Memory B cell (primary cell): ENCODE measurements at places on chromosomes 1 and 21.
A peak's percentile ranks its signal among the peaks of the same experiment; 100 is the strongest.

GRCh38 chr21:45916011-45916840 is 65.3 kb upstream of the COL6A1 start:
- H3K36me3 ChIP-seq, result no peaks in the 10 kb centered on the region
- H3K27ac ChIP-seq, result no peak overlapping the region
- no peak for DNase-seq
- no peaks in the 10 kb centered on the region for H3K4me1 ChIP-seq

- H3K27ac ChIP-seq, result no peak overlapping the region
- no peak overlapping the region for H3K4me3 ChIP-seq
- DNase-seq, result no peak
- H3K36me3 ChIP-seq, result no peaks in the 10 kb centered on the region
- no peaks in the 10 kb centered on the region for H3K4me1 ChIP-seq
- peaks cover 6% of the 10 kb centered on the region for H3K27me3 ChIP-seq
These were observed 69.2 kb upstream of the WLS start for GRCh38 chr1:68301471-68302001.

GRCh38 chr1:47417170-47418044 is 1.3 kb downstream of the FOXE3 start:
- DNase-seq, result no peak
- peaks cover 4% of the 10 kb centered on the region for H3K36me3 ChIP-seq
- H3K27ac ChIP-seq, result no peak overlapping the region
- peak overlapping the region; percentile 61 for H3K4me3 ChIP-seq
- H3K4me1 ChIP-seq, result peaks cover 5% of the 10 kb centered on the region
- peaks cover 36% of the 10 kb centered on the region for H3K27me3 ChIP-seq

DNA sequence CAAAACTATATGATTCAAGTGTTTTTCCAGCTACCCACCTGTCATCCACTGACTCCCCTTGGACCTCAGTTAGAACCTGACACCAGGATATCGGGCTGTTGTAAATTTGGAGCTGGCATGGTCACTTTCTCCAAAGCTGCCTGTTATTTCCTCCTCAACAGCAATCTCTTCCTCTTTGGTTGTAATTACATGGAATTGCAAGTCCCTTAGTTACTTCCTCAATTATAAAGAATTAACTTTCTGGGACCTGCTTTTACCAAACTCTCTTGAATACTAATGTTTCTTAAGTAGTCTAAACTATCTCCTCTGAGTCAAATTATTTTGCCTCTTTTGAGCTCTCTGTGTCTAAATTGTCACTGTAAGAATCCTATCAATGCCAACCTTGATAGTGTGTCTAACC is 150.3 kb upstream of the SGIP1 start:
- H3K27ac ChIP-seq, result no peak overlapping the region
- H3K27me3 ChIP-seq, result no peaks in the 10 kb centered on the region
- DNase-seq, result no peak
- no peak overlapping the region for H3K4me3 ChIP-seq
- peaks cover 32% of the 10 kb centered on the region for H3K4me1 ChIP-seq

- no peak for DNase-seq
- H3K4me3 ChIP-seq, result no peak overlapping the region
- peaks cover under 1% of the 10 kb centered on the region for H3K4me1 ChIP-seq
- peaks cover 4% of the 10 kb centered on the region for H3K27me3 ChIP-seq
- H3K36me3 ChIP-seq, result no peaks in the 10 kb centered on the region
- no peak overlapping the region for H3K27ac ChIP-seq
These were observed 74.6 kb downstream of the RGL1 start for GRCh38 chr1:183879494-183879893.

- DNase-seq, result no peak
- H3K36me3 ChIP-seq, result no peaks in the 10 kb centered on the region
These were observed 436.4 kb downstream of the PLA2G4A start for GRCh38 chr1:187264995-187265602.

DNA sequence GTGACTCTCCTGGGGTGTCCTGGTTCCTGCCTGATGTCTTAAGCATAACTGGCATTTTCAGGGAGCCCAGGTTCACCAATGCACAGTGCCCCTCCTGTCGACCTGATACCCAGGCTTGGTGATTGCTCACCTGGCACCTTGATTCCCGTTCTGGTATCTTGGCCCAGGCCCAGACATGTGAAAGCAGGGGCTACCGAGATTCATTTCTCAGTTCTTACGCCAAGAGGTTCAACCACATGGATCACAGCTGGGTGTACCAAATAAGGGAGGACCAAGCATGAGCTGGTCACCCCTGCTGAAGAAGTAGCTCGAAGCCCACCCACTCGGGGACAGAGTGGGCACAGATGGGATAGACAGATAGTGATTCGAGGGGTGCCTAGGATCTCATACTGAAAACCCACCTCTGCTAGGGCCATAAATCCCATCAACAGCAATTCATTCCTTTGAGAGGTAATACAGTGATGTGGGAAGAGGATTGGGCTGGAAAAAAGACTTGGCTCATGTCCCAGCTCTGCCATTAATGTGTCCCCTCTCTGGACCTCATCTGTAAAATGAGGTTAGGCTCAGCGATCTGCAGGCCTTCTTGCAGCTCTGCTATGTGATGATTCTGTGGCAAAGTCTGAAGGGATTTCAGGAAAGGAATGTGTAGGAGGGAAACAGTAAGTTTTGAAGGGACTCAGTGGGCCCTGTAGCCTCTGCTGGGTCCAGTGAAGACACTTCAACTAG is 2.7 kb downstream of the EPHX1 start:
- no peak overlapping the region for H3K4me3 ChIP-seq
- no peak for DNase-seq
- no peaks in the 10 kb centered on the region for H3K36me3 ChIP-seq
- H3K4me1 ChIP-seq, result peaks cover 12% of the 10 kb centered on the region

- no peak for DNase-seq
- H3K36me3 ChIP-seq, result no peaks in the 10 kb centered on the region
- H3K4me1 ChIP-seq, result no peaks in the 10 kb centered on the region
- H3K27me3 ChIP-seq, result no peaks in the 10 kb centered on the region
- H3K27ac ChIP-seq, result no peak overlapping the region
These were observed 145.3 kb upstream of the ADAMTS5 start for GRCh38 chr21:27112186-27112585.

DNA sequence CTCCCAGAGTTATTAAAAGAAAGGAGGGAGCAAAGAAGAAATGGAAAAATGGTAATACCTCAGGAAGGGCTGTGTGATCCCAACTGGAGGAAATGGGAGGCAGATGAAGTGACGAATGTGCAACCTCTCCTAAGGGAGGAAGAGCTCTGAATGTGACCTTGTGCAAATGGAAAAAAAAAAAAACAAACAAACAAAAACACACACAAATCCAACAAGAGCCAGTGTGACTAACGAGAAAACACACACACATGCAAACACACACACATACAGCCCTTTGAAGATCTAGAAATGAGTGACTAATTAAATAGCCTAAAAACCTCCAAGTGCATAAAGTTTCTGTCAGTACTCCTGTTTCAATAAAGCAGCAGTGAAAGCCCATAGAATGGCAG is 49.0 kb downstream of the CCN1 start:
- no peaks in the 10 kb centered on the region for H3K27me3 ChIP-seq
- no peaks in the 10 kb centered on the region for H3K4me1 ChIP-seq
- H3K27ac ChIP-seq, result no peak overlapping the region

GRCh38 chr1:223135176-223135942 is 7.7 kb downstream of the TLR5 start:
- DNase-seq, result no peak
- H3K4me3 ChIP-seq, result no peak overlapping the region

DNA sequence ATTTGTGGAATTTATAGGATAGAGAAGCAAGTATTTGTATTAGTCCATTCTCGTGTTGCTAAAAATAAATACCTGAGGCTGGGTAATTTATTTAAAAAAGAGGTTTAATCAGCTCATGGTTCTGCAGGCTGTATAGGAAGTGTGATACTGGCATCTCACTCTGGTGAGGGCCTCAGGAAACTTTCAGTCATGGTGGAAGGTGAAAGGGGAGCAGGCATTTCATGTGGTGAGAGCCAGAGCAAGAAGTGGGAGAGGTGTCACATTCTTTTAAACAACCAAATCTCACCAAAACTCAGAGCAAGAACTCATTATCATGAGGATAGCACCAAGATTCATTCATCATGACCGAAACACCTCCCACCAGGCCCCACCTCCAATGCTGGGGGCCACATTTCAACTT is 18.1 kb downstream of the SDCCAG8 start:
- no peaks in the 10 kb centered on the region for H3K27me3 ChIP-seq
- DNase-seq, result no peak
- peaks cover 24% of the 10 kb centered on the region for H3K36me3 ChIP-seq
- H3K4me1 ChIP-seq, result peaks cover 11% of the 10 kb centered on the region
- H3K4me3 ChIP-seq, result no peak overlapping the region

DNA sequence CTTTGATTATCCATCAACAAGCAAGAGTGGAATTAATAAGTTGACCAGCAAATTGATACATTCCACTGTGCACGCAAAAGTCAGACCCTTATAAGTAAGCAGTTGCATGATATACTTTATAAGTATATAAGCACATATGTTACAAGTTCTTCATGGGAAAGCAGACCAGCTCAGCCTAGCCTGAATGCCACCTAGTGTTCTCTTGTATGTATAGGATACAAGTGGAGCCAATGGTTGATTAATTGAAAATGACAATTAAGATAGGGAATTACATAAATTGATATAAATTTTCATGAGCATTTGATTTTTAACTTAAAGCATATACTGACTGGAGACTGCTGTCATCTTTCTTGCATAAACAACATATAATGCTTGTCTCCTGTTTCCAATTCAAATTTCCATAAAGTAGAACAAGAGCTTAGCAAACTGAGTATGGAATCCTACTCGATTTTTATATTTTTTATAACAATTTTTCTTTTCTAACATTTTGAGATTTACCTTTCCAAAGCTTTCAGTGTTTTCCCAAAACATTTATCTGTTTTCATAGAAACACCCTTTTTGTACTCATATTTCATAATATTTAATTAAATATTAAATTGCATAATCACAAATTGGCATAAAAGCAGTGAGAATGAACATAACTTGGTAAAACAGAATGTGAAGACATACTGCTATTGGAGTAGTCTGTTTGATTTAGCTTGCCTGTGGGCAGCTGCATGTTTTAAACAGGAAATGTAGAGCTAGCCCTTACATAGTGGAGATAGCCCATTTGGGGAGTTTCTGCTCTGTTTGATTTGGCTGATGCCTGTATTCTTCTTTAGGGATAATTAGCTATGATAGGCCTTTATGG is 62.8 kb downstream of the MAGI3 start:
- H3K36me3 ChIP-seq, result peaks cover 2% of the 10 kb centered on the region
- H3K4me3 ChIP-seq, result no peak overlapping the region
- peaks cover 13% of the 10 kb centered on the region for H3K27me3 ChIP-seq
- DNase-seq, result peak; percentile 1

GRCh38 chr1:43135857-43136781 is 36.0 kb downstream of the EBNA1BP2 start:
- H3K4me1 ChIP-seq, result no peaks in the 10 kb centered on the region
- DNase-seq, result no peak
- H3K27me3 ChIP-seq, result peaks cover 10% of the 10 kb centered on the region
- no peak overlapping the region for H3K4me3 ChIP-seq
- no peaks in the 10 kb centered on the region for H3K36me3 ChIP-seq

DNA sequence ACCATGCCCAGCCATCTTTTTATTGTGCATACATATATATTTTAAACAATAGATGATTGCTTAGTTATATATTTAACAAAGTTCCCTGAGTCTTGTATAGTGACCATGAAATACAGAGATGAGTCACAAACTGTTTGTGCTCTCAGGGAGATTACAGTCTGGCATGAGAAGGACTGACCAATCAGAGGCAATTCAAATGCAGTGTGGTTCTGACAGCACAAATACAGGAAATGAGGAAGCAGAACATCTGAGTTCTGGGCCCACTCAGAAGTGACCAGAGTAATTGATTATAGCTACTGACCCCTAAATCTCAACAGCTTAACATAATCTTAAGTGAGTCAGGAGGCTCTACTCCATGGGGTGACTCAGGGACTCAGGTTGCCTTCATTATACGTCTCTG is 534.5 kb downstream of the OMA1 start:
- no peaks in the 10 kb centered on the region for H3K4me1 ChIP-seq
- H3K4me3 ChIP-seq, result no peak overlapping the region
- peaks cover 5% of the 10 kb centered on the region for H3K27me3 ChIP-seq
- no peak for DNase-seq
- no peaks in the 10 kb centered on the region for H3K36me3 ChIP-seq

GRCh38 chr1:114455102-114455785 is 55.8 kb downstream of the TRIM33 start:
- H3K27ac ChIP-seq, result no peak overlapping the region
- H3K36me3 ChIP-seq, result peaks cover 42% of the 10 kb centered on the region
- H3K27me3 ChIP-seq, result no peaks in the 10 kb centered on the region
- H3K4me1 ChIP-seq, result peaks cover 7% of the 10 kb centered on the region

DNA sequence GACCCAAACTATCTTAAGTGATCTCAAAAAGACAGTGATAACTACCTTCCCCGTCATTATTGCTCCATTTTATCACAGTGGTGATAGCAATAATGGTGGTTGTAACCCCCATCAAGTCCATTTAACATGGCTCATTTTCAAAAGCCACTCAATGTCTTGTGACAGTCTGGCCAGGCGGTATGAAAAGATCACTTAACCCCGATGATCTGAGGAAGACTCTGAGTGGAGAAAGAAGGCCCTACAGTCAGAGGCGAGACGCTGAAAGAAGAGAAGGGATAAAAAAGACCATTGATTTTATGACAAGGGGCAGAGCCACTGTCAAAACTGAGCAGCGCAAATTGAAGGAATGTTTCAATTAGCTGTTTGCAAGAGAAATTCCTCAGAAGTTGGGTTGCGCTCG is 417.2 kb upstream of the PBX1 start:
- H3K4me1 ChIP-seq, result no peaks in the 10 kb centered on the region
- no peak overlapping the region for H3K4me3 ChIP-seq
- H3K27ac ChIP-seq, result no peak overlapping the region
- no peak for DNase-seq
- no peaks in the 10 kb centered on the region for H3K36me3 ChIP-seq
- H3K27me3 ChIP-seq, result no peaks in the 10 kb centered on the region

- H3K27me3 ChIP-seq, result peaks cover 4% of the 10 kb centered on the region
- H3K27ac ChIP-seq, result no peak overlapping the region
- DNase-seq, result no peak
- no peaks in the 10 kb centered on the region for H3K4me1 ChIP-seq
- H3K4me3 ChIP-seq, result no peak overlapping the region
- no peaks in the 10 kb centered on the region for H3K36me3 ChIP-seq
These were observed 87.3 kb upstream of the KAZN start for GRCh38 chr1:14511166-14511680.

- H3K27ac ChIP-seq, result no peak overlapping the region
- no peak overlapping the region for H3K4me3 ChIP-seq
- H3K27me3 ChIP-seq, result peaks cover 6% of the 10 kb centered on the region
These were observed 10.0 kb upstream of the GJB3 start for GRCh38 chr1:34770891-34771504.

GRCh38 chr21:42016364-42016985 is 6.3 kb upstream of the ZBTB21 start:
- no peak overlapping the region for H3K4me3 ChIP-seq
- DNase-seq, result no peak
- H3K27ac ChIP-seq, result no peak overlapping the region
- peaks cover 12% of the 10 kb centered on the region for H3K4me1 ChIP-seq
- H3K36me3 ChIP-seq, result no peaks in the 10 kb centered on the region
- H3K27me3 ChIP-seq, result peaks cover 11% of the 10 kb centered on the region
